ENCODE measurements at places on chromosomes 5 and 9.

DNA sequence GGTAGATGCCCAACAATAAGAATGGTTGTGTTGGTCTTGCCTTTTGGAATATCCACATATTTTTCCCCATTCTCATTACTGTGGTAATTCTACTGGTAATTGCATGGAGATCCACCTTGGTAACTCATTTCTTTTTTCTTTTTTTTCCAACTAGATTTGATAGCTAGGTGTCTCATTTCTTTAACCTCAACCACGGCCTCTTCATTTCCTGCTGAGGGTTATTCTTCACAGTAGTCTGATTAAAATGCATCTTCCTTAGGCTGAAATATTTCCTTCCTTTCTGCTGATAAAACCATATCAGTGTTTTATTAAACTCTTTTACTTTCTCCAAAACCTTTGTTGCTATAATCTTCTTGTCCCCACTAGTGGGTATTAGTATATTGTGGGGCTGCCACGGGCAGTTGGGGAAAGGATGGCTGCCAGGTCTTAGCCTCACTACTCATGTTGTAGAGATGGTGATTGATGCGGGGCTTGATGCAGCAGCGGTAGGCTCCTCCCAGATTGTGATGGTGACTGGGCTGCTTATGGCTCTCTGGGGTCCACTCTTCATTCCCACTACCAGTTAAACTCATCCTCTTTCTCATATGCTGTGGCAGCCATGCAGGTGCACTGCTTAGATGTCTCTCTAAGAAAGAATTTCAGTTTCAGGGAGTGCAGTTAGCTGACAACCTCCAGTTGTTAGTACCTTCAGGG is 35.9 kb downstream of the KIF2A start:
- DNase-seq: no peak

DNA sequence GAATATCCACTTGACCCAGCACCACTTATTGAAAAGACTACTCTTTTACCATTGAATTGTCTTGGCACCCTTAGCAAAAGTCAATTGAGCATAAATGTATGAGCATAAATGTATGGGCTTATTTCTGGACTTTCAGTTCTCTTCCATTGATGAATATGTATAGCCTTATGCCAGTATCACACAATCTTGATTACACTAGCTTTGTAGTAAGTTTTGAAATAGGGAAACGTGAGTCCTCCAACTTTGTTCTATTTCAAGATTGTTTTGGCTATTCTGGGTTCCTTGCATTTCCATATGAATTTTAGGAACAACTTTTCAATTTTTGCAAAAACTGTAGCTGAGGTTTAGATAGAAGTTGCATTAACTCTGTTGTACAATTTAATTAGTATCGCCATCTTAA is 601.0 kb downstream of the TLE1 start:
- DNase-seq: no peak

GRCh38 chr5:146165903-146166302 is 16.5 kb downstream of the LARS1 start:
- no peak for DNase-seq

DNA sequence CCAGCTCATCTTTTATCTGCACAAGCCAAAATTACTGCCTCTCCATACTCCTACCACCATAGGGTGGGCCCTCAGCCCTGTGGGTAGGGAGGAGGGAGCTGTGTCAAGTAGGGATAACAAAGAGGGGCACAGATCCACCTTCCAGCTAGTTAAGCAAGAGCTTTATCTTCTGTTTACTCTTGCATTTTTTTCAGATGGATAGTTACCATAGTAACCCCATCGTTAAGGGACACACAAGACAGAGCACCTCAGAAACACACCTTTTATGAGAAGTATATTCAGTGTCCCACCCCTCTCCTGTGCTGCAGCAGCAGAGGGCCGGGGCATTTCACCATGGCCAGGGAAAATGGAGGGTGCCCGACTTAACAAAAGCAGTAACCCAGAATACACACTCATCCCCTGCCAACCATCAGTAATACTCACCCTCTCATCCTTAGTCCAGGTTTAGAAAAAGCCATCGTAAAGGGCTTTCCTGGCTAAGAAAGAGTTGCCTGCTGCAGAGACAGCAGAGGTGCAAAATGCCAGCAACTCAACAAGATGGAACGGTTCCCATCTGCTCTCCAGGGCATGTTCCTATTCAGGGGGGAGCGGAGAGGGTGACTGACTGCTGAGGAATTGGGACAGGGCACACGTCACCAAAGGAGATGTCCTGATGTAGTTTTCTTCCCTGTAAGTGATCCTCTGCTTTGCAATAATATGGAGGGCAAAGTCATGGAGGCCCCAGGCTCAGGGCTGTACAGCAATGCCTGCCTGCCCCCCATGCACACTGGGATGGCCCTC is 25.1 kb downstream of the MACROH2A1 start:
- no peak for DNase-seq

DNA sequence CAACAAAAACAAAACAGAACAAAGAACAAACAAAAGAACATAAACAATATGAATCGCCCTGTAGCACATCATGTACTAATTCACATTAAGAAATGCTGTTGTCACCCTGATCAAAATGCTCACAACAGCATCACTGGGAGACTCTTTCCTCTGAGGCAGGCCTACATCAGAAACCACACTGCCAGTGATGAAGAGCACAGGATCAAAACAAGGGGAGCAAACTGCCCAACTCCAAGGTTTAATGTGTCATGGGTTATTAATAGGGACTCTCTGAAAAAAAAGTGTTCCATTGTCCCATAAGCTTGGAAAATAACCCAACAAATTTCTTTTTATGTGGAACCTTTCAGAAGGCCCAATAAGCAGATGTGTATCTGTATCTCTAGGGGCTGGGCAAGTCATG is 74.2 kb downstream of the PTPN3 start:
- DNase-seq: no peak

DNA sequence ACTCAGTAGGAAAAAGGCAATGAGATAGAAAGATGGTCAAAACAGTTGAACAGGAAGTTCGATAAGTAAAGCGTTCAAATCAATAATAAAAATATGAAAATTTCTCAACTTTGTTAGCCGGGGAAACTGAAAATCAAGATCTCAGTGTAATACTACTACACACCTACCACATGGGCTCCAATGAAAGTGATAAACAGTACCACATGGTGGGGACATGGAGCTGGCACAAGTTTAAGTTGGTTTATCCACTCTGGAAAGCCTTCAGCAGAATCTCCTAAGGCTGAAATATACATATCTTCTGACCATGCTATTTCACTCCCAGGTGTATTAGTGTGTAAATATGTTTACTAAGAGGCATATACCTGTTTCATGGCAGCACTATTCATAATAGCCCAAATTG is 126.8 kb downstream of the NXNL2 start:
- no peak for DNase-seq

- DNase-seq: peak; percentile 61
Measured at GRCh38 chr9:34341659-34342295, 12.4 kb downstream of the NUDT2 start.

DNA sequence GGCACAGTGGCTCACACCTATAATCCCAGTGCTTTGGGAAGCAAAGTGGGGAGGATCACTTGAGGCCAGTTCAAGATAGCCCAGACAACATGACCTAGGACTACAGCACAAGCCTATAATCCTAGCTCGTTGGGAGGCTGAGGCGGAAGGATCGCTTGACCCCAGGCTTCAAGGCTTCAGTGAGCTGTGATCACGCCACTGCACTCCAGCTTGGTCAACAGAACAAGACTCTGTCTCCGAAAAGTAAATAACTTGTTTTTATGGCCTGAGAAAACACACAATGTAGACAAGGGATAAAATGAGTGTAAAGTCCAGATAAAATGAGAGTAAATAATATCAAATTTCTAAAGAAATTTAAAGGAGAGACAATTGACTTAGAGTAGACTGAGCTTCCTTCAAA is 26.3 kb downstream of the SHLD3 start:
- no peak for DNase-seq

GRCh38 chr5:97224112-97224750 is 41.2 kb upstream of the RIOK2 start:
- DNase-seq: no peak

Data from femur (tissue), 1 donor.